ENCODE measurements at places on chromosomes 3 and 15.

DNA sequence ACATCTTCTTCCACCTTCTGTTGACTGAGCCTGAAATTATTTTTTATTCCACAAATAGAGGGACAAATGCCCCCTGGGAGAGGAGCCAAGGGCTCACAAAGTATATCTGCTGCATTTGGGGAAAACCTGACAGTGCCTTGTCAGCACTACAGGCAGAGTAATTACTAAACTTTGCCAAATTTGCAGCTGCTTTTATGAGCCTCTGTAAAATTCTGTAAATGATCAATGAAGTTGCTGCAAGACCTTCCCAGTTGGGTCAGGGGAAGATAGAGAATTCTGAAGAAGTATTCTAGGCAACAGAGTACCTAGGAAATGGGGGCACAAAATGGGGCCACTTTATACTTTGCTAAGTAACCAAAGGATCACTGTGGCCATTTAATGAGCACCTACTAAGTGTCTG, 10.5 kb downstream of the GHSR start:
- no peak for DNase-seq

- no peak for DNase-seq
These were observed 350.5 kb downstream of the TIGIT start for GRCh38 chr3:114644367-114644766.

- no peak for DNase-seq
These were observed 42.2 kb downstream of the CLDN18 start for GRCh38 chr3:138051947-138052802.

- DNase-seq, result no peak
These were observed 71.6 kb downstream of the FEM1B start for GRCh38 chr15:68349151-68349550.

DNA sequence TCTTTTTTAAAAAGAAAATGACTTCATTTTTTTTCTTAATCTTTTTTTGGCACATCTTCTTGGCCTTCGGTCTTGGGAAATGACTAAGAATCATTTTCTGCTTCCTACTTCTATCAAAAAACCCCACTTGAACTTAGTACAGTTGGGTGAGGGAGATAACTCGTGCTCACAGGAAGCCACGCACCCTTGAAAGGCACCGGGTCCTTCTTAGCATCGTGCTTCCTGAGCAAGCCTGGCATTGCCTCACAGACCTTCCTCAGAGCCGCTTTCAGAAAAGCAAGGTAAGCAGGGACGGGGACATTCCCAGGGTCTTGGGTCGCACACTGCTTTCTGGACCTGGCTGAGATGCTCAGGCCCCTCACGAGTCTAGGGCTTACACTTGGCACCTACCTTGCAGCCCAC, at the start of gene CCR4:
Gene CCR4, plus strand, starts transcription at position 235 of the 402 bp plus-strand sequence. CDS start 1,779 bp downstream, outside the sequence.
- peak; percentile 31 for DNase-seq

GRCh38 chr3:48402907-48403306, 27.0 kb downstream of the PLXNB1 start:
- DNase-seq, result no peak

GRCh38 chr3:35654476-35654875, 15.2 kb downstream of the ARPP21 start:
- no peak for DNase-seq

DNA sequence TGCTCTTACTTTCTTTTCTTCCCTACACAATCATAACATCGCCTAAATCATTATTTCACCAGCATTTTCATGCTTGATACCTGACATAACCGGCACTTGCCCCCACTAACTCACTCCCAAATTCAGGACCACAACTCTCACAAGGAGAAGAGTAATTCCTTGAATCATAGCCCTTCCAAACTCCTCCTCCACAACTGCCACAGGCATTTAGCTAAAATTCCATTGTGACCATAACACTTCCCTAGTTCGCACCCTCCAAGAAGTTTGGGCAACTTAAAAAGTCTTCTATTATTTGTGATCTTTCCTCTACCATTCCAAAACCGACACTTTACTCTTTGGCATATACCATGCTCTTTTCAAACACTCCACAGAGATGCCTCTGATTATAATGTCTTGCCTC, 59.4 kb upstream of the XRN1 start:
- no peak for DNase-seq

DNA sequence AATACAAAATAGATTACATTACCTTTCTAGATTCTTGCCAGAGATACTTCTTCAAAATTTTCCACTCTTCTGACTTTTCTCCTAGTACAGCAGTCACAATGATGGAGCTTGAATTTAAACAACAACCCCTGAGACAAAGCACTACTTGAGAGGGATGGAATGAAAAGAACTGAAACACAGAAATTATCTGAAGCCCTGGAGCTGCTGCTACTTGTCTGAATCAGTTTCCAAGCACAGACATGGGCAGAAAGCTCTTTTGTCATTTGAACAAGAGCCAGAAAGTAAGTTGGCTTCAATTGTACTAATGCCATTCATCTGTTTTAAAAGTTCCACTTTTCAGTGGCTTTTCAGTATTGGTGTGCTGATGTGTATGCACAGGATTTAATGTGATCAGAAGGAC, 718.5 kb upstream of the ARPP21 start:
- DNase-seq, result no peak

DNA sequence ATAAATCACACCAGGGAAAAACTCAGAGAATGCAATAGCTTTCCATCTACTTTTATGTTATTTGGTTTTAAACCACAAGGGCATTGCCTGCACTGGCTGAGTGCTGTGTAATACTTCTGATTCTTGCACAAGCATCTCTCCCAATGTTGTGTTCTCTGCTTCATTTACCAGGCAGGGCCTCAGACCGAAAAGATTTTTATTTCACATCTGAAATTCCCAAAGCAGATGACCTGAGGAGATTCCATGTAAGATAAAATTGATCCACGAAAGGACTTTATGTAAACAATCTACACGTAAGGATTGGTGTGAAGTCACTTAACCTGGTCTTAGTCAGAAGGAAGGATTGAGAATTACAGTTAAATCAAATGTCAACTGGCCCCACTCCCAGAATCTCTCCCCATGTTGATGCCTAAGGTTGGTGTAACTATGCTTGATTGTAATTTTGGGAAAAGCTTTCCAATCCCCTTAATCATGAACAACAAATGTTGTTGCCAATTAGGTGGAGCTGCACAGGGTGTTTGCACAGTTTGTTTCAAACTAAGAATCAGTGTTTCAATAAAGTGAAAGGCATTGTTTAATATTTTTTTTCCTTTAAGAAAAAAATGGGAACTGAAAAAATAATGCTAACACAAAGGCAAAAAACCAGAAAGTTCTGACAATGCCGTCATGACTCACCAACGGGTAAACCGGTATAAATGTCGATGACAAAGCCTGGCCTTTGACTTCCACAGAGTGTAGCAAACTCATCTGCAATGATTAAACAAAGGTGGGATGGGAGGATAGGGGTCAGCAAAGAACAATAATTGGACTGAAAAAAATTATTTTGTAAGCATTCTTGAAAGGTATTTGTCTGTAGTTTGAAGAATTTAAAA, 128.6 kb downstream of the DUT start:
- DNase-seq, result no peak

- DNase-seq, result no peak
These were observed 53.7 kb downstream of the KLHL25 start for GRCh38 chr15:85741021-85741421.
